ENCODE measurements at places on chromosomes 5 and 9. TPM values are rescaled to one million over a fixed set of nuclear protein-coding genes. Genes with fewer than 3 reads are reported as not detected.
A peak's percentile ranks its signal among the peaks of the same experiment; 100 is the strongest.

The STOM gene
- 53.6 TPM for total RNA-seq

The PRDM9 gene
- 10.2 TPM for total RNA-seq

DNA sequence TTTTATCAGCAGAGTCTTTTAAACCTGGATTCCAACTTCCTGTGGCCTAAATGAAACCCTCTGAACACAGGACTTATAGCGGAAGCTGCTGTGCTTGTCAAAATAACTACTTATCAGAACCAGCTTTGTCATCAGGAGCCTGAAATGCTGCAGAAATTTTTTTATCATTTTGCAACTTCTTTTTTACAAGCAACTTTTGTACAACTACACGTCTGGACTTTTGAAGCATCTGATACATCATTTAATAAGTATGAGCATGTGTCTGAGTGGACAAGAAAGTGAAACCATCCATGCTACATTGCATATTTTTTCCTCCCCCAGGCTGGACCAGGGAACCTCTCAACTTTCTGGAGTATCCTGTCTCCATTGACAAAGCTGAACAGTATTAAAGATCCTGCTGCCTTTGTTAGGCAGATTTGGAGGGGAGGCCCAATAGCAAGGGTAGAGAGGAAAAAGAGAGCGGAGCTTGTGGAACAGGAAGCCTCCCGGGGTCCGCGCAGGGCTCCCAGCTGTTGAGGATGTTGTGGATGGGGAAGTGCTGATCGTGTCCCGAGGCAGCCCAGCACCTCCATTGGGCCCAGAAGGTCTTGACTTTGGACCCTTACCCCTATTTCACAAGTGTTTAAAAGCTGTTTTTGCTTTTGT lies 196.6 kb downstream of the MSX2 start:
- no peaks in the 10 kb centered on the region for H3K4me1 ChIP-seq
- H3K36me3 ChIP-seq, result no peaks in the 10 kb centered on the region
- no peak overlapping the region for H3K4me3 ChIP-seq
- no peaks in the 10 kb centered on the region for H3K27me3 ChIP-seq
- H3K27ac ChIP-seq, result no peak overlapping the region

DNA sequence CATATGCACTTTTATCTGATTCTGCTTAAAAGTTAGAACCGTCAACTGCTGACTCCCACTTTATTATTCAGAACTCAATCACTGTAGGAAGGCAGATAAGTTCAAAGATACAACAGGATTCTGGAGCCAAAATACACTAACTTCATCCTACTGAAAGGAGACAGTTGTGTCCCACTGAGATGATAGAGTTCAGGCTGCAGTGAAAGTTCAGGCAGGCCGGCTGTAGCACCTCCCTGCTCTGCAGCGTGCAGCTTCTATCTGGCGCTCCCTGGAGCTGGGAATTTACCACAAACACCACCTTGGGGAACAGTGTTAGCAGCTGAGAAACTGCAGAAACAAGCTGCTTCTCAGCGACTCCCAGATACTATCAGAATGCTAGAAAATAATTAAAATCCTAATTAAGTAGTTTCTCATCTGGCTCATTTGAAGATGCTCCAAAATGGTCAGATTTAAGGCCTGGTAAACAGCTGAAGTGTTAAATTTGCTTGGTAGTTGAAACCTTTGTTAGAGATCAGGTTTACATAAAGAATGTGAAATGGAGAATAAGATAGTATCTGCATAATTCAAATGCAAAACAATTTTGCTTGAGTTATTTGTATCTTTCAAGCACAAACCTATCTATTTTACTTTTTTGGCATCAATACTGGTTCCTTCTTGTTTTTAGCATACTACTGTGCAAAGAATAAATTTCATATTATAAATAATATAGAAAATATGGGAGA lies 52.3 kb upstream of the CNTLN start:
- H3K27ac ChIP-seq, result no peak overlapping the region
- peaks cover 4% of the 10 kb centered on the region for H3K4me1 ChIP-seq
- no peak overlapping the region for H3K4me3 ChIP-seq
- no peaks in the 10 kb centered on the region for H3K27me3 ChIP-seq

The RASEF gene
- 10.8 TPM for total RNA-seq

DNA sequence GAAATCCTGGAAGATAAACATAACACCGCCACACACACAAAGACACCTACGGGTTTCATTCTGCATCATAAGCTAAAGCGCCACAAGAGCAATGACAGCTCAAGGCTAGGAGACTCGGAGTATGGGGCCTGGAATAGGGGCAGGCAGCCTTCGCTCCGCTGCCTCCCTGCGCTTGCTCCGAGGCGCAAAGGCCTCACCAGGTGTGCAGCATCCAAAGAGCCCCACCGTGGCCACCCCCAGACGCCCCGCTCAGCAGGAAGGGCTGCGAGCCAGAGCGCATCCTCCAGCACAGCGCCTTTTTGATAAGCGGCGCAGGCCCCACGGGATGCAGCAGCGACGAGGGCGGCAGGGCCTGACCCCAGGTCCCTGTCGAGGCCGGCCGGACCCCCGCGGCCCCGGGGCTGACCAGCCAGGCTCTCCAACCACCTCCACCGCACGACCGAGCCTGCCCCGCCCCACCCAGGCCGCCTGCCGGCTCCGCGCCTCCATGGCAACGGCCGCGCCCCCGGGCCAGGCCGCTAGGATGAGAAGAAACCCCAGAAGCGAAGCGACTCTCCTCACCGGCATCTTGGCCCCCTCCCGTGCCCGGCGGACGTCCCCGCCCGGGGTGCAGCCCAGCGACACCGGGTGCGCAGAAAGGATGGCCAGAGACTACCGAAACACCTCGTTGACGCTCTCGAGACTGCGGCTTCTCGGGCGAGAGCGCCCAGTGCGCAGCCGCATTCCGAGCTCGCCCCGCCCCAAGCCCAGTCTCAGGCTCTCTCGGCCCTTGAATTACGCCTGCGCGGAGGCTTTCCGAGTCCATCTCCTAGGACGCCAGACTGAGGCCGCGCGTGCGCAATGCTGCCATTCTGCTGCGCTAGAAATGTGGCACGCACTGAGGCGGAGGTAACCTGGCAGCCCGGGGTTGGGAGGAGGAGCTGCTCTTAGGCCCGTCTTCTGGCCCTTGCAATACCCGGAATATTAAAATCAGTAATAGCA lies at the start of gene KIF3A:
Gene KIF3A (minus strand): TSS at position 694 of the 981 bp plus-strand sequence. CDS start 127 bp downstream, at position 567.
- no peaks in the 10 kb centered on the region for H3K27me3 ChIP-seq
- peak within 1 kb of the TSS; percentile 80 for H3K27ac ChIP-seq
- DNase-seq, result peak; percentile 96

The C7 gene
- total RNA-seq, result 165 TPM

DNA sequence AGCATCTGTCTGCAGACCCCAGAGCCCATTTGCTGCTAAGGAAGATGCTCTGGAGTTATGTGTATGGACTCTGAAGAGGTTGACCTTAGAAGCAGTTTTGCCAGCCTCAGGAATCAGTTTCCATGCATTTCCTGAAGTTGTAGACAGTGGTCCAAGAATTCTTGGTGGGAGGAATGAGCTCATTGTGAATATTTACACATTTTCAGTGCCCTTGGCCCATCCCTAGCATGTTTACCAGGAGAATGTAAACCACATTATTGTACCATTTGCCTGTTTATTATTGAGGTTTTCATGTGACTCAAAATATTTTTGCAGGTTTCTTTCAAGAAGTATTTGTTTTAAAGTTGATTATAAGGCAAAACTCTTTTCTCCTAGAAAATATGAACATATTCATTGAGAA lies 93.8 kb downstream of the NXNL2 start:
- no peak for DNase-seq
- H3K27me3 ChIP-seq, result no peaks in the 10 kb centered on the region
- no peaks in the 10 kb centered on the region for H3K36me3 ChIP-seq
- no peak overlapping the region for H3K27ac ChIP-seq
- H3K4me1 ChIP-seq, result no peaks in the 10 kb centered on the region

The SLIT3 gene
- total RNA-seq, result 4.8 TPM

GRCh38 chr5:153390569-153390968 lies 99.9 kb upstream of the GRIA1 start:
- no peak overlapping the region for H3K27ac ChIP-seq
- no peak for DNase-seq
- H3K36me3 ChIP-seq, result no peaks in the 10 kb centered on the region
- no peaks in the 10 kb centered on the region for H3K4me1 ChIP-seq
- no peak overlapping the region for H3K4me3 ChIP-seq
- no peaks in the 10 kb centered on the region for H3K27me3 ChIP-seq

The LCN1 gene
- total RNA-seq, result not detected

GRCh38 chr5:95939465-95939864 lies 22.2 kb downstream of the ELL2 start:
- H3K4me3 ChIP-seq, result no peak overlapping the region
- no peak for DNase-seq
- no peak overlapping the region for H3K27ac ChIP-seq

The SPINK1 gene
- total RNA-seq, result not detected

- no peaks in the 10 kb centered on the region for H3K36me3 ChIP-seq
- H3K27ac ChIP-seq, result no peak overlapping the region
- no peaks in the 10 kb centered on the region for H3K4me1 ChIP-seq
- no peak overlapping the region for H3K4me3 ChIP-seq
Measured at GRCh38 chr9:84229191-84229590, 111.4 kb downstream of the SLC28A3 start.

GRCh38 chr5:104793031-104793754 lies 1230.6 kb upstream of the NUDT12 start:
- H3K27me3 ChIP-seq, result no peaks in the 10 kb centered on the region
- no peak for DNase-seq

The GNA14 gene
- total RNA-seq, result 4.3 TPM

The GLE1 gene
- total RNA-seq, result 59.7 TPM

- H3K4me1 ChIP-seq, result peaks cover 37% of the 10 kb centered on the region
- no peak for DNase-seq
Measured at GRCh38 chr5:172170251-172170701, 17.7 kb downstream of the STK10 start.

DNA sequence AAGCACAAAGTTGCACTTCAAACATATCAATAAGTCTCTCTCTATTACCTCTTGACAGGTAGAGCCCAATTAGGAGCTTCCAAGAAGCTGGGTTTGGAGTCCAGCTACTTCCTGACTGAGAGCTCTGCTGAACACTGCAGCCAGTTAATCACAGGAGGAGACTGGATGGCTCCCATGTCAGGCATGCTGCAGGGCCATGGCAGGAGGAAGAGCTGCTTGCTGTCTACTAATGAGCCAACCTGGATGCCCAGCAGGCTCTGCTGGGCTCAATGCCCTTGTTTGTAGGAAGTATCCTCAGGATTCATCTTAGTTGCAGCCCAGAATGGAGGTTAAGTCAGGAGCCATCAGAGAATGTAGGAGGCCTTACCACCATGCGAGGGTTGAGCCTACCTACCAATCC lies 91.9 kb downstream of the TMEM215 start:
- H3K27me3 ChIP-seq, result no peaks in the 10 kb centered on the region
- no peak for DNase-seq
- H3K4me1 ChIP-seq, result no peaks in the 10 kb centered on the region
- no peaks in the 10 kb centered on the region for H3K36me3 ChIP-seq
- H3K27ac ChIP-seq, result no peak overlapping the region

GRCh38 chr5:135095871-135096270 lies 61.8 kb upstream of the PITX1 start:
- no peak overlapping the region for H3K4me3 ChIP-seq
- no peak for DNase-seq
- no peaks in the 10 kb centered on the region for H3K27me3 ChIP-seq
- H3K27ac ChIP-seq, result no peak overlapping the region

DNA sequence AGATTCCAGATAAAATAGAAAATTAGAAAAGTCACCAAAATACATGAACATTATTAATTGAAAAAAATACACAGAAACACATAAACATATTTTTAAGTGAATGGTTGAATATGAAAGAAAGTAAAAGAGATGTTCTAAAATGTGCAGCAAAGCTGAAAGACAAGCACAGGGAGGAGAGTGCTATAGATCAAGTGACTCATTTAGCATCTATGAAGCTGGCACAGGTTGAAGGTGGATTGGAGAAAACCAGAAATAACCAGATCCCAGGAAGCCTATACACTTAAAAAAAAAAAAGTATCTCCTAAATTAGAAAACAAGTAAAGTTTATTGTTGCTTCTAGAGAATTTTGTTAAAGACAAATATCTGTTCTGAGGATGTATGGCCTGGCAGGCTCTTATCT lies 338.9 kb downstream of the CDH12 start:
- H3K4me1 ChIP-seq, result no peaks in the 10 kb centered on the region
- H3K27ac ChIP-seq, result no peak overlapping the region
- no peaks in the 10 kb centered on the region for H3K27me3 ChIP-seq
- no peak for DNase-seq
- H3K36me3 ChIP-seq, result no peaks in the 10 kb centered on the region

DNA sequence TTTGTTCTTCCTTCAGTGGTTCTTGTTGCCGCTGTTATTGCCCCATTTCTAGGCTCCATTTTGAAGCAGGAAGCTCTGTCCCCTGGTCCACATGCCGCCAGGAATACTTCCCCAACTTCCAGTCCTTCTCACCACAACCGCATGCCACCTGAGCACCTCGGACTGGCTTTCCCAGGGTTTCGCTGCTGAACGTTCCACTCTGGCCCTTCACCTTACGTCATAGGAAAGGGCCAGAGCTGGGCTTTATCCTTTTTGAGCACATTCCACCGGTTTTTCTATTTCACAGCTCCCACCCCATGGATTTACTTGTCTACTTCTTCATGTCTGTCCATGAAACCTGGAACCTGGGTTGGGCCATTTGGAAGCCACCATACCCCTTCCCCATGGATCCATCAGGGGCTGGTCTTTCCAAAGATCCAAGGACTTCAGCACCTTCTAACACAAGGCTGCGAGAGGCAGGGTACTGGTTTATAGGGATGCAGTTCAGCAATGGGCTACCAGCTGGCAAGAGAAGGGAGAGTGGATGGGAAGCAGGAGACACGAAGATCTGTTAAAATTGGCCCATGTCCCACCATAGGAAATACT lies 557.4 kb downstream of the BNC2 start:
- no peak overlapping the region for H3K4me3 ChIP-seq
- H3K4me1 ChIP-seq, result peaks cover 24% of the 10 kb centered on the region
- DNase-seq, result no peak
- no peaks in the 10 kb centered on the region for H3K27me3 ChIP-seq
- no peak overlapping the region for H3K27ac ChIP-seq
- no peaks in the 10 kb centered on the region for H3K36me3 ChIP-seq

The MPDZ gene
- total RNA-seq, result 38.2 TPM

DNA sequence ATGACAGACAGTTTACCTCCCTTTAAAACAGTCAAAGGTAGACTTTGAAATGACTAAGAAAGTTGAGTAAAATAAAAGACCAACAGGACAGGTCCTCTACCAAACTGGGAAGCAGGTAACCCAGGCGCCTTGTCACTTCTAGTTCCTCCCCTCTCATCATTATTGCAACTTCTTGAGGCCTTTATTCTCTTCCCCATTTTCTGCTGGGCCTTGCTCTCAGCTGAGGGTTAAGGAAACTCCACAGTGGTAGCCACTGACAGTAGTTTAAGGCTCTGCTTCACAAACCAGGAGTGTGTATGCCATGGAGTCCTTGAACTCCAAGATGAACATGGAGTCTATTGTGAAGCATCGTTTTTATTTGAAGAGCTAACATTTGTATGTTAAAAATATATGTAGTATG lies 36.9 kb upstream of the TCERG1 start:
- no peaks in the 10 kb centered on the region for H3K4me1 ChIP-seq
- H3K36me3 ChIP-seq, result no peaks in the 10 kb centered on the region
- no peaks in the 10 kb centered on the region for H3K27me3 ChIP-seq
- DNase-seq, result no peak

The GDA gene
- 3.7 TPM for total RNA-seq

- no peaks in the 10 kb centered on the region for H3K36me3 ChIP-seq
- no peak within 1 kb of the TSS for H3K27ac ChIP-seq
- peak; percentile 45 for DNase-seq
- no peaks in the 10 kb centered on the region for H3K27me3 ChIP-seq
- H3K4me1 ChIP-seq, result no peaks in the 10 kb centered on the region
Measured at GRCh38 chr9:109166771-109167601, at the start of gene FRRS1L. Gene FRRS1L, minus strand, starts transcription at chr9:109167249. Its CDS starts 111 bp downstream, at chr9:109167138.

The PCDHGB4 gene
- total RNA-seq, result 13.3 TPM

Data from testis (tissue), 5 donors.